Activated CD4-positive, alpha-beta T cell treated with anti-CD3 and anti-CD28 coated beads for 36 hours (primary cell): ENCODE measurements at places on chromosomes 2 and 18. TPM values are rescaled to one million over a fixed set of nuclear protein-coding genes. Genes with fewer than 3 reads are reported as not detected.

The IL1RL2 gene
- 1.5 TPM for total RNA-seq

DNA sequence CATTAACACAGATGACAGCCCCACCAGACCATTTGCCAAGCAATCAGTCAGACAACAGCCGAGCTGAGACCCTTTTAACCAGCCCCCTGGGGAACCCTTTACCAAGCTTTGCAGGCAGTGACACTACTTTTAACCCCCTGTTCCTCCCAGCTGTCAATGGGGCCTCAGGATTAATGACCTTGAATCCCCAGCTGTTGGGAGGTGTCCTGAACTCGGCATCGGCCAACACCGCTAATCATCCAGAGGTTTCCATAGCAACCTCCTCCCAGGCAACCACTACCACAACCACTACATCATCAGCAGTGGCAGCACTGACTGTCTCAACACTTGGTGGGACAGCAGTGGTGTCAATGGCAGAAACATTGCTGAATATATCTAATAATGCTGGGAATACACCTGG lies 160.9 kb upstream of the EPC2 start:
- H3K36me3 ChIP-seq: no peaks in the 10 kb centered on the region
- no peak for DNase-seq
- no peak overlapping the region for H3K27ac ChIP-seq
- no peak overlapping the region for H3K4me3 ChIP-seq
- H3K27me3 ChIP-seq: peaks cover 2% of the 10 kb centered on the region

- H3K27ac ChIP-seq: no peak overlapping the region
- no peak overlapping the region for H3K4me3 ChIP-seq
- no peaks in the 10 kb centered on the region for H3K27me3 ChIP-seq
- no peaks in the 10 kb centered on the region for H3K36me3 ChIP-seq
Measured at GRCh38 chr2:10271509-10271908, 31.2 kb upstream of the HPCAL1 start.

- peaks cover 3% of the 10 kb centered on the region for H3K27me3 ChIP-seq
- H3K4me3 ChIP-seq: no peak overlapping the region
- H3K4me1 ChIP-seq: no peaks in the 10 kb centered on the region
Measured at GRCh38 chr2:1619556-1619955, 124.8 kb downstream of the PXDN start.
